Dermis blood vessel endothelial cell (primary cell): ENCODE measurements at places on chromosomes 16 and 17. TPM values are rescaled to one million over a fixed set of nuclear protein-coding genes. Genes with fewer than 3 reads are reported as not detected.

The TNS4 gene
- total RNA-seq = not detected in 2 replicates

DNA sequence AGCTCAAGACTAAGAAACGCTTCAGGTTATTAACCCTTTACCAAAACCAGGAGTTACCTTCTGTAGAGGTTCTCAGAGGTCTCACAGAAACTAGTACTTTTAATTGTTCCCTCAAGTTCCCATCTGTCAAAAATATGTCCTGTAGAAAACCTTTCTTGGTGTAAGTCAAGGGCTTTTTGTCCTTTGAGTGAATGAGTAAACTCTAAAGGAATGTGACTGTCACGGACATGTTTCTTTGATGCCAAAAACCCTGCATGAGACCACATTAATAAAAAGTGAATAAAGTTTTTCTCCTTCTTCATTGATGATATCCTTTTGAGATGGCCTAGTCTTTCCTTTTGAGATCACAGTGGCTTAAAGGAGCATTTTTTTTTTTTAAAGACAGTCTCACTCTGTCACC lies 102.9 kb downstream of the NLK start:
- DNase-seq = peak; percentile 31

- DNase-seq = no peak
Measured at GRCh38 chr17:80862481-80862961, 129.1 kb upstream of the CHMP6 start.

DNA sequence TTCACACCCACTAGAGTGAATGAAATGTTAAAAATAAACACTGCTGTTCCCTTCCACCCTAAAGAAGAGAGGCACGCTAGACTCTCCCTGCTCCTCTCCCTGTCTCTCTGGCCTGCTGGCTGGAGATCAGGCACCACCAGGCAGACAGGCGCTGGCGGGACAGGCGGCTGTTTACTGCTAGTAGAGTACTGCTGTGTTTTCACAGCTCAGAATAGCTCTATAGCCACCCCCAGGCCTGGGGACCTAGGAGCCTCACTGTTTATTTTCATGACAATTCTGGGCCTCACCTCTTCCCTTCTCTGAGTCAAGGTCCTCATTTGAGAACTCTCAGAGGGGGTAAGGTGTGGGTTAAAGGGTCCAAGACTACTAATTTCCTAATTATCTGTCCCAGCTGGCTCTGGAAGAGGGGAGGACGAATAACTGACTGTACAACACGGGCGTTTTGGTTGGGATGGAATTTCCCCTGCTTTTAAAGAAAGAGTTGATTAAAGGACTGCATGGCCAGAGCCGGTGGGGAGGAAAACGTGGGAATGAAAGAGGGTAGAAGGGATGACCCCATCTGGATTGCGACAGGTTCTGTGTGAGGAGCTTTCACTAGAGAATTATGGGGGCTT lies 9.0 kb upstream of the G6PC1 start:
- peak; percentile 19 for DNase-seq

The IGSF6 gene
- total RNA-seq = not detected in 2 replicates

DNA sequence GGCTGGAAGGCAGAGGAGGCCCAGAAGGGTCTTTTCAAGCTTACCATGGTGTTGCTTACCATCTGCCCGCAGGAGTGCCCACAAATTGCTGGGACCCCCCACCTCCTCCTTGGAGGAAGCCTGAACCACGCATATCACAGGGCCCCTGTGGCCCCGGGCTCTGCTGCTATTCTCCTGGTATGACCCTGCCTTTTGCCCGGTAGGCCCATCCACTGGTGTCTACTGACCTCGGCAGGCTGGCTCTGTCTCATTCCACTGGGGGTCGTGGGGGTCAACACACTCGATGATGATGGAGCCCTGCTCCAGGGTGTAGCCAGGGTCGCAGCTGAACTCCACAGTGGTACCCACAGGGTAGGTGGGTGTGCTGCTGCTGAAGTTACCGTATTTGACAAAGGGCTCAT lies 8.2 kb upstream of the PHF12 start:
- DNase-seq = no peak

DNA sequence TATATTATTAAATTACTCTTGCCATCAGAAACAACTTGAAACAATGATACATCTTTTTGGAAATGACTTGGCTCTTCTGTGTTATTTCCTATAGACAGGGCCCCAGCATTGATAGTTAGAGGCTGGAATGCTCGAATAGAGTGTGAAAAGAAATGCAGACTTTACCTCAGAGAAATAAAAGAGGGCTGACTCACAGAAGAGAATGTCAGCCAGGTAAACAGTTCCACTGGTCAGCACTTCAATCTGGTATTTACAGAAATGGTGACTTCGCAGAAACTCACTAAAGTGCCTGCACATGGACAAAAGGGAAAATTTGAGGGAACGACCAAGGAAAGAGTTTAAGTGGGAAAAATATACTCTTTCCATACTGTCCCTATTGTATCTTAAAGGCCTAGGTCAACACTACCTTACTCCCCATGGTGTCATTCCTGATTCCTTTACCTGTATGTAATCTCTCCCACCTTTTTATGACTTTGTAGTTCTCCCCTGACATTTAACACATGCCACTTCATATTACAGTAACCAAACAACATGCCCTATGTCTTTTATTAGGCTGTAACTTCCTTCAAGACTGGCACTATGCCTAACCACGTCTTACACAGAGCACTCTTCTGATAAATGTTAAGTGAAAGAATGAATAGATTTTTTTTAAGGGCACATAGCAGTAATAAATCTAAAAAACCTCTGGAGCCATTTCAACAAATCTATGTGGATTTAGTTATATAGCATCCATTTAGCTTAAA lies 36.7 kb downstream of the AKAP10 start:
- DNase-seq = no peak

- no peak for DNase-seq
Measured at GRCh38 chr17:82317394-82318168, at the start of gene CD7. Gene CD7, minus strand, starts transcription at chr17:82317608. Its CDS starts 113 bp downstream, at chr17:82317495.

DNA sequence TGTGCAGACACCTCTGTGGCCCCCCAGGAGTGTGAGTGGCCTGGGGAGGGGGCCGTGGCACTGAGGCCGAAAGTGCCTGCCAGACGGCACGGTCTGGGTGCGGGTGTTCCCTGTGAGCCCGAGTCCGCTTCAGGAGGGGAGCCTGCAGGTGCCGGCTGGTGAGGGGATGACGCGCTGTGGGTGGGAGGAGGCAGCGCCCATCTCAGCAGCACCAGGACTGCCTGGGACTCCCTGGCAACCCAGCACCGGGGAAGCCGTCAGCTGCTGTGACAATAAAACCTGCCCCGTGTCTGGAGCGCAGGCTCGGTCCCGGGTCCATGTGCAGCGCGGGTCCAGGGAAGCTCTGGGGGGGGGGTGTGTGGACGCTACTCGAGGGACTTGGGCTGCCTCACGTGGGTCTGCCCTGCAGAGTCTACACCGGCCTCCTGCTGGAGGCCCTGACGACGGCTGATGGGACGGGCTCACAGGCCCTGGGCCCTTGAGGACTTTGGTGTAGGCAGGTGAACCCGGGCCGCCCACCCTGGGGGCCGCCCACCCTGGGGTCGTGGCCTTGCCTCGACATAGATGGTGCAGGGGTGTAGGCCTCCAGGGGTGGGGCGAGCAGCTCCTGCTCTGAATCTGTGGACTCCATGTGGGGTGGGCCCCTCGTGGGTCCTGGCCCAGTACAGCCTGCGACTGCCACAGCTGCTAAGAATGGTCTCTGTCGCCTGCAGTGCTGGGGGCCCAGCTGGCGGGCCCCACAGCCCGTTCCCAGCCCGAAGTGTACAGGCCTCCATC lies 5.9 kb upstream of the RAB40C start:
- no peak for DNase-seq

- DNase-seq = no peak
Measured at GRCh38 chr16:52581530-52581929, 34.6 kb upstream of the TOX3 start.

DNA sequence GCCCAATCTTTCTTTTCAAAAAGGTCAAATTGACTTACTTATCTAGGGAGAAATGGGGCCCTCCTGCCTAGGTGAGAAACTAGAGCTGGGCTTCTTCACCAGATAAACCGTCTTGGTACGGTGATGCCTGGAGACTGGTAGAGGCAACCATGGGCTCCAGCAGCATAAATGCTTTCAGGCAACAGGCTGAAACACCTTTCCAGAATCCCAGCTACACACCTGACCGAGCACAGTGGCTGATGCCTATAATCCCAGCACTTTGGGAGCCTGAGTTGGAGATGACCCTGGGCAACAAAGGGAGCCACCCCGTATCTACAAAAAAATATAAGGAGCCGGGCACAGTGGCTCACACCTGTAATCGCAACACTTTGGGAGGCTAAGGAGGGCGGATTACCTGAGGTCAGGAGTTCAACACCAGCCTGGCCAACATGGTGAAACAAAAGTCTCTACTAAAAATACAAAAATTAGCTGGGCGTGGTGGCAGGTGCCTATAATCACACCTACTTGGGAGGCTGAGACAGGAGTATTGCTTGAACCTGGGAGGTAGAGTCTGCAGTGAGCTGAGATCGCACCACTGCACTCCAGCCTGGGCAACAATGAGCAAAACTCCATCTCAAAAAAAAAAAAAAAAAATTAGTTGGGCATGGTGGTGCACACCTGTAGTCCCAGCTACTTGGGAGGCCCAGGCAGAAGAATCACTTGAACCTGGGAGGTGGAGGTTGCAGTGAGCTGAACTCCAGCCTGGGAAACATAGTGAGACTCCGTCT lies 8.0 kb downstream of the TRAF4 start:
- no peak for DNase-seq

DNA sequence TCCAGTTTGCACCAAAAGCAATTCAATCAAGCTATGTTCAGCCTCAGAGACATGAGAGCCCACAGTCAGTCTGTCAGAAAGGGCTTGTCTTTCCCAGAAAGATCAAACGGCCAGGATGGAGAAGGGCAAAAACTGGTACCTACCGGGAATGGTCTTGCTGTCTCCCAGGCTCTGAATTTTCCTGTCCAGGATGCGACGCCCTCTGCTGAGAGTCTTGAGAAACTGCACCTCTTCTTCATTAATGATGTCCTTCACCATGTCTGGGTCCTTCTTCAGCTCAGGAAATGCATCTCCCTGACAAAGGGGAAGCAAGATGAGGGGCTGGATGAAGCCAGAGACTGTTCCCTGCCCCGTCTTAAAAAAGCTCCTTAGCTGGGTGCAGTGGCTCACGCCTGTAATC lies 15.8 kb upstream of the EXOSC6 start:
- DNase-seq = peak; percentile 87

- peak; percentile 64 for DNase-seq
Measured at GRCh38 chr17:81387100-81388090, 7.9 kb upstream of the BAHCC1 start.

- DNase-seq = peak; percentile 46
Measured at GRCh38 chr16:27538528-27538927, 11.2 kb downstream of the GTF3C1 start.

GRCh38 chr17:7478276-7479212 lies 887 bp downstream of the ZBTB4 start:
- peak; percentile 33 for DNase-seq

- DNase-seq = peak; percentile 81
Measured at GRCh38 chr17:82241183-82241925, 12.5 kb downstream of the SLC16A3 start.

The C17orf100 gene
- total RNA-seq = 0.42 and 0.85 TPM in 2 replicates

DNA sequence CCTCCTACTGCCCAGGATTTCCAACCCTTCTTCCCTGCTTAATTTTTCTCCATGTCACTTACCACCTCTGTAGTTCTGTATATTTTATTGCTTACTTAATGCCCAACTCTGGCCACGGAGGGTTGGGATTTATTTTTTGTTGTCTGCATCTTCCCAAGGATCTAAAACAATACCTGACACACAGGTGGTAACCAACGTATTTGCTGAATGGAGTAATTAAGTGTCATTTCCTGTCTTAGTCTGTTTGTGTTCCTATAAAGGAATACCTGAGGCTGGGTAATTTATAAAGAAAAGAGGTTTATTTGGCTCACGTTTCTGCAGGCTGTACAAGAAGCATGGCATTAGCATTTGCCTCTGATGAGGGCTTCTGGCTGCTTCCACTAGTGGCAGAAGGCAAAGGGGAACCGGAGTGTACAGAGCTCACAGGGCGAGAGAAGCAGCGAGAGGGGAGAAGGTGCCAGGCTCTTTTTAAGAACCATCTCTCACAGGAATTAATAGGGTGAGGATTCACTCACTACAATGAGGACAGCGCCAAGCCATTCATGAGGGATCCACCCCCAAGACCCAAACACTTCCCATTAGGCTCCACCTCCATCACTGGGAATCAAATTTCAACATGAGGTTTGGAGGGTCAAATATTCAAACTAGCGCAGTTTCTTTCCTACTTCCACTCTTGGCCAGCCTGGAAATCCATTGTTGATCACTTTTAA lies 44.8 kb downstream of the ERN1 start:
- no peak for DNase-seq

- peak; percentile 21 for DNase-seq
Measured at GRCh38 chr16:14013571-14014283, 57.4 kb upstream of the MRTFB start.

The TBC1D3I gene
- total RNA-seq = 0.05 and 0.17 TPM in 2 replicates

- peak; percentile 98 for DNase-seq
Measured at GRCh38 chr16:30526823-30527634, 663 bp upstream of the ZNF768 start.

DNA sequence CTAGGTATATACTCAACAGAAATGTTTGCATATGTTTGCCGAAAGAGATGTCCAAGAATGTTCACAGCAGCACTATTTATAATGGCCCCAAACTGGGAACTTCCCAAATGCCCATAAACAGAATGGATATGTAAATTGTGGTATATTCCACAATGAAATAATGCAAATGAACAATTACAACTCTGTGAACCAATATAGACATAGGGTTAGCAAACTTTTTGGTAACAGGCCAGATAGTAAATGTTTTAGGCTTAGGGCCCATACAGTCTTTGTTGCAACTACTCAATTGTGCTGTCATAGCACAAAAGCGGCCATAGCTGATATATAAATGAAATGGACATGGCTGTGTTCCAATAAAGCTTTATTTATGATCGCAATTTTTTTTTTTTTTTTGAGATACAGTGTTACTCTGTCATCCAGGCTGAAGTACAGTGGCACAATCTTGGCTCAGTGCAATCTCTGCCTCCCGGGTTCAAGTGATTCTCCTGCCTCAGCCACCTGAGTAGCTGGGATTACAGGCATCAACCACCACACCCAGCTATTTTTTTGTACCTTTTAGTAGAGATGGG lies 16.5 kb downstream of the XYLT1 start:
- DNase-seq = no peak

GRCh38 chr17:35774499-35774898 lies 13.8 kb downstream of the C17orf50 start:
- no peak for DNase-seq

The CLUH gene
- 37.4 and 75.6 TPM in 2 replicates for total RNA-seq

The CRHR1 gene
- total RNA-seq = not detected in 2 replicates

GRCh38 chr16:86693033-86693432 lies 114.7 kb downstream of the FOXL1 start:
- DNase-seq = no peak

DNA sequence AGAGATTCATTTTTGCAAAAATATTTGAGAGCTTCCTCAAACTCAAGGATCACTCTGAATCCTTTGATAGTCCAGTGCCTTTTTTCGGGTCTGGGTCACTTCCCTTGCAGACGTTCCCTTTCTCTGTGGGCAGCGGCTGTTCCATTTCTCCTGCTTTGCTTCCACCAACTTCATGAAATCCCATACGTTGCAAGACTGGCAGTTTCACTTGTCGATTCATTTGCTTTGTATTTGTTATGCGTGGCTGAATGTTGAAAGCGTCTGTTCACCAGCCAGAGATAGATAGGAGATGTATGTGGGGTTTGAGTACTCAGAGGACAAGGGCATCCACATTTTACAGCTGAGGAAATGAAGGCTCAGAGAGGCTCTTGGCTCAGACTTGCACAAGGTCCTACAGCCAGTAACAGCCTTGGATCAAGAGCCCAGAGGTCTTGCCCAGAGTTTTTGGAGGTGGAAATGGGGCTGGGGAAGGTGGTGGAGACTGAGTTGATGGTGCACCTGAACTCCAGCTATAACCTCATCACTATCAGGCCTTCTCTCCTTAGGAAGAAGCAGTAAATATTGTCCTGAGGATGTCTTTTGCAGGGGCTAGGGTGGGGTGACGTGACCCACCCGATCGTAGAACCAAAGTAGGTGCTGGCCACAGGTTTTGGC lies 1.3 kb upstream of the CCDC102A start:
- DNase-seq = no peak
